ENCODE measurements at places on chromosomes 2 and 18. TPM values are rescaled to one million over a fixed set of nuclear protein-coding genes. Genes with fewer than 3 reads are reported as not detected.

DNA sequence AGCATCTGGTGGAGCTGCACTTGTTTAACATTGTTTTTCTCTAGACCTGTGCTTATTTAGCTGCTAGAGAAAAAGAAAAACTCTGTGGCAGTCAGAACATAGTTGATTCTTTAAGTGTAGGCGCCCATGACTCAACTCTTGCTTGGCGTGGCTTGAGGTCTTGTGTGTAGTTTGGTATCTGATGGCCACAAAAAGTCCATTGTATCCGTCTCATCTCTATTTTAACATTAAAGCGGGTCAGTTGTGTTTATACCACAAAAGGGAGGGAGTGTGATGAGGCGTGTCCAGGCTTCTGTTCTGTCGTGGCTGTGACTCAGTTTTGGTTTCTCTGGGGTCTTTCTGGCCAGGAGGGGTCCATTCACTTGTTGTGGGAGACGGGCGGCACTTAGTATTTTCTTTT, 24.2 kb upstream of the UGT1A8 start:
- DNase-seq: no peak

DNA sequence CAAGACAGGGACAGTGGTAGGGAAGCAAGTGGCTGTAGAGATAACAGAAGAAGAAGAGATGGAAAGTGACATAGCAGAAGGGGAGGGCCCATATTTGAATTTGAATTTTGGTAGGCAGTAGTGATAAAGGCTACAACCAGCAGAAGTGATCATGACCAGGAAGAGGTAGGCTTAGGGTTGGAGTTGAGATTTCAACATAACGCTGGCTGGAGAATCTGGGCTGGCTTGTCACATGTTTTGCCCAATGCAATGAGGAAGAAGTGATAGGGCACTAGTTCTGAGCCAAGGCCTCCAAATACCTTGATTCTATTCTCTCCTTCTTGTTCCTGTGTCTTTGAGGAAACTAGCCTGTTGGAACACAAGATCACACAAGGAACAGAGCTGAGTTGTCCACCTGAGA, 69.4 kb downstream of the SCG2 start:
- no peak for DNase-seq

- no peak for DNase-seq
Measured at GRCh38 chr2:156539086-156539860, 103.1 kb downstream of the GPD2 start.

DNA sequence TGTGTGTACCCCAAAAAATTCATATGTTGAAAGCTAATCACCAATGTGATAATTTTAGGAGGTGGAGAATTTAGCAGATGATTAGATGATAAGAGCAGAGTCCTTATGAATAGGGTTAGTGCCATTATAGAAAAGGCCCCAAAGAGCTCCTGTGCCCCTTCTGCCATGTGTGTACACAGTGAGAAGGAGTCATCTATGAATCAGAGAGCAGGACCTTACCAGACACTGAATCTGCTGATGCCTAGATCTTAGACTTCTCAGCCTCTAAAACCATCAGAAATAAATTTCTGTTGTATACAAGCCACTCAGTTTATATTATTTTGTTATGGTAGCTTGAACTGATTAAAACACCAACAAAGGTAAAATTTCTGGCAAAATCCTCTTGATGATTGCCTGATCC, 560.0 kb upstream of the CDH2 start:
- DNase-seq: no peak

DNA sequence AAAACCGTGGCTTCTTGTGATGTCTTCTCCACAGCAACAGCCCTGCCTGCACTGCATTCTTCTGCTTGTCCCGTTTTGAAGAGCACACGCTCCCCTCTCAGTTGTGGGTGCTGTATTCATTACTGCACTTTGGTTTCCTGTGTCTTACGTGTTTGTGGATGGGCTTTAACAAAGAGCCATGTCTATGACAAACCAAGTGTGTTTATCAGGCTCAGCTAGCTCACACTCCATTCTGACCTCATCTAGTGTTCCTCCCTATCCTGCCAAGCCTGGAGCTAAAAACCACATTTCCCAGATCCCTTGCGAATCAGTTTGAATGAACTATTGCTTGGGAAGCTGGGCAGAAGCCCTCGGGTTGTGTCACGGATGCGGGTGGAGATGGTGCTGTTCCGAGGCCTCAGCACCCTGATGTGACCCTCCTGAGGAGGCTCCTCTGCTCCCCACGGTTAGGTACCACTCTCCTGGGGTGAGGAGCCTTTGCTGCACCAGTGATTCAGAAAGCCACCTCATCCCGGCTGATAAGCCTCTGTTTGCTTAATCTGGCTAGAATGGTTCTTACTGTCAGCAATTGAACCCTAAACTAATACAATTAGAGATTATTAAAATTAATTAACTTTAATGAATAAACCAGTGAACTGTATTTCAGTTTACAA, 116.5 kb downstream of the GALR1 start:
- no peak for DNase-seq

The SLC4A5 gene
- total RNA-seq: 15.1 TPM

GRCh38 chr2:100800915-100801314, 19.0 kb upstream of the NPAS2 start:
- no peak for DNase-seq

The SERPINB4 gene
- not detected for total RNA-seq

DNA sequence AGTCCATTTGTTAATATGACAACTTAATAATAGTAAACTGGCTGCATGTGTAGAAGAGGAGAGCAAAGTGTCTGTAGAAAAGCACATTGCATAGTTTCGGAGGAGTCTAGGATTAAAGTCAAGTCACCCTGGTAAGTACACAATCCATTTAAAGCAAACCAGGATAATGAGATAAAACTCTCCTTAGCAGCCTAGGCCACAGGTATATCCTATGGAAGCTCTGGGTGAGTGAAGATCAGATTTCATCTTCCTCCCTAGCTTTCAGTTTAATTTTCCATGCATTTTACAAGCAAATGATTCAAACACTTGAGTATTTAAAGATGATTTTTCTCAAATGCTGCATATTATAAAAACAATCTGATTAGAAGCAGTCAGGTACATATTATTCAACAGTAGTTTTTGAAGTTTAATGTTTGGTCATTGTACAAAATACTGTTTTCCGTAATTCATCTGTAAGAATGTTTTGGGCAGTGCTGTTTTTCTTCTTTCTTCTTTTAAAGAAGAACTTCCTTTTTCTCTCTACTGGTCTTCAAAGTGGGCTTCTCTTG, 10.2 kb downstream of the CERS6 start:
- no peak for DNase-seq

DNA sequence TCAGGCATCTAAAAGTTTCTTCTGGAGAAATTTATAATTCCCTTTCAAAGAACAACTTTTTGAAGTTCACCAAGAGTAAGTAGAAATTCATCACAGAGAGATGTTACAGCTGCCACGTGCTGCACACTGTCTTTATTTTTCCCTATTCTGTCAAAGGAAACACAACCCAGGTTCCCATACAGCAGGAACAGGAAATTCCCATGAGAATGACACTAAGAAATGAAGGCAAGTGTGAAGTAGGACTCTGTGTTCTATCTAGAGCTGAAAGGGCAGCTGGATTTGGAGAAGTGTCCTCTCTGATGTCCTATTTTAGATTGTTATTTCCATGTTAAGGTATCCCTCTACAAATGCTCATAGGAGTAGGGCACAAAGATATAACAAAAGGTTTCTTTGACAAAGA, 58.8 kb downstream of the PID1 start:
- DNase-seq: no peak

DNA sequence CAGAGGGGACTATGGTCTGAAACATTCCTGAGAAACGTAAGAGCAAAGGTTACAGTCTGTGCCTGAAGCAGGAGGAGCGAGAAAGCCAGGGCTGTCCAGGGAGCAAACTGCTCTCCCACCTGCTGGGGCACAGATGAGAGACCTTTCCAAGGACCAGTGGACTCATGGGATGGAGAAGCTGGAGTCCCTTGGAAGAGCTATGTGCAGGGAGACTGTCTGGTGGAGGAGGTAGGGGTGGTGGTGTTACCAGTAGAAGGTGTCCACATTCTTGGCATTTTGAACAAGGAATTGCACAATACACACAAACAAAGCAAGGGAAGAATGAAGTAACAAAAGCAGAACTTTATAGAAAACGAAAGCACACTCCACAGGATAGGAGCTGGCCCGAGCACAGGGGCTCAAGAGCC, 97.9 kb upstream of the CYRIA start:
- DNase-seq: no peak

- DNase-seq: peak; percentile 77
Measured at GRCh38 chr2:120552800-120553481, 182.7 kb upstream of the GLI2 start.

DNA sequence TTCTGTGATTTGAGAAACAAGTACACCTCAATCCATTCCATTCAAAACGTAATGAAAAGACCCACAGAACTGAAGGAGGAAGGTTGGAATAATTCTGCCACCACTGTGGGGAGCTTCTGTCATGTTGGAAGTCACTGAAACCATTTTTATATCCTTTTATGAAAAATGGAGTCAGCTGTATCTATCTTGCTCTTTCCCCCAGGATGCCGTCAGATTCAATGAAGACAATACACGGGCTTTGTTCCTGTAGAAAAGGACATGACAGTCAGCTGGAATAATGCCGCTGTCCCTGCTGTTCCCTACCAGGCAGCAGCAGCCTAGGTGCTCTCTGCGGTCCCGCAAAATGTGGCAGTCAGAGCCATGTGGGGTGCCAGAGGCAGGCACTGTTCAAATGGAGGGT, 52.5 kb upstream of the APCDD1 start:
- no peak for DNase-seq

The TTR gene
- not detected for total RNA-seq

The LCT gene
- total RNA-seq: 0.07 TPM

DNA sequence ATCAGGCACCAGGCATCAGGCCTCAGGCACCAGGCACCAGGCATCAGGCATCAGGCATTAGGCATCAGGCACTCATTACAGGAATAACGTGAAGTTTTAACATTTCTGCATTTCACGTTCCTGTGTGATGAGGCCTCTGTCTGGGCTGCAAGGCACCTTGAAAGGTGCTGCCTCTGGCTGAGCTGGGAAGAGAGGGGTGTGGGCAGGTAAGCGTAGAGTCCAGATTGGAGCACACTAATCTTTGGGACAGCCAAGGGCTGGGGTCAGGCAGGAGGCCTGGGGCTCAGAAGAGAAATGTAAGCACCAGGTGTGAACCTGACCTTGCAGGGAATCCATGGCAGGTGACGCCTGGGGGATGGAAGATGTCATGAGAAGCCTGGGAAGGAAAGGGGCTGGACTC, 25.3 kb upstream of the SNTG2 start:
- no peak for DNase-seq

The DPP10 gene
- not detected for total RNA-seq

DNA sequence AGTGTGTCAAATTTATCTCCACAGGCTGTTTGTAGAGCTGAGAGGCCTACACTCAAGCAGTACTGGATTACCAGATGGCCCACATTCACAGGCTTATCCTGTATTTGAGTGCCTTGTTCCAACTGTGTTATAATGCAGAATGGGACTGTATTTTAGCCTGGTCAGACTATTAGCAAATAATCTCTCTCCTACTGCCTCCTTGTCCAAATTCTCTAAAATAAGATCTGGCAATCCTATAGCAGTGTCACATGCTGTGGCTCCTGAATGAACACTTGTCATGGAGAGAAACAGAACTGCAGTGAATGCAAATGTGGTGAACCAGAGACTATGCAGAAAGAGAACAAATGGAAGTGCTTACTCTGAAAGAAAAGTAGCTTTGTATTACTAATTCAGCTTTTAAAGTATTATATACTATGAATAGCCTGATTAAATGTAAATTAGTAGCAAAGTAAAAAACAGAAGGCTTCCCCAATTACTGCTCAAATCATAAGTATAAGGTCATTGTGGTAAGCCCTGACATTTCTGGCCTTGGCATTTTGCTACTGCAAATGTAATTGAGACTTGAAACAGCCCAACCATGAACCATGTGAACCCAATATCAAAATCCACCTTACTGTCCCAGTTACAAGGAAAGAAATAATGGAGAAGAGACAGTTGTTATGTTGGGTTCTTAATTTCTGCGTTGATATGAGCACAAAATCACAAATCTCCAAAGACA, 80.0 kb downstream of the MAP4K3 start:
- no peak for DNase-seq

DNA sequence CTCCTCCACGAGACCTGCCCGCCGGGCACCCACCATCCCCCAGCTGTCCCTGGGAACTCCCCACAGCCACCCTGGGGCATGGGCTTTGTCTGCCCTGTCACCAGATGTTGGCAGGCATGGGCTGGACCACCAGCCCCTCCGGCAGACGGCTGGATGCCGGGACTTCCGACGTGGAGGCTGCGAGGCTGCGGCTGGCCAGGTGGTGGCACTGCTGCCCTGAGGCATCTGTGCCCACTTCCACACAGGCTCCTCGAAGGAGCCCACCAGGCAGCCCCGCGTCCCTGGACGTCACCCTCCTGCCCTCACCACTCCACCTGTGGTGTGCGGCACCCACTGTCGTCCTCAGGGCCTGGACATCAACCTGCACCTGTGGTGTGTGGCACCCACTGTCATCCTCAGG, 319.9 kb upstream of the SALL3 start:
- DNase-seq: no peak

DNA sequence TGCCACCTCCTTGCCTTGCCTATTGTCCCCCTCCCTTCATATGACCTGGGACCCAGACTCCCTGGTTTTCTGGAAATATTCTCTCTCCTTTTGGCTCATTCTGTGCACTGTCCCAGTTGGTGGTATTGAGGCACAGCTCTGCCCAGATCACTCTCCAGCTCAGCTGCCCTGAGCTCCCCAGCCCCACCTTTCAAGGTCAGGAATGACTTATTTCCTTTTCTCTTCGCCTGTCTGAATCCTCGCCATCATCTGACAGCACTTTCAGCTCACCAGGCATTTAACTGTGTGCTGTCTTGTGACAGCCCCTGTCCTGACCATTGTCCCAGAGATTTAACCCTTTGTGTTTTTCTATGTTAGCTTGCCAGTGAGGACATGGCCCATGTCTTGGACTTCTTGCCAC, 133.0 kb downstream of the MSH2 start:
- DNase-seq: no peak

The KYNU gene
- 1.9 TPM for total RNA-seq

GRCh38 chr2:121059651-121060649, 225.1 kb downstream of the TFCP2L1 start:
- no peak for DNase-seq

DNA sequence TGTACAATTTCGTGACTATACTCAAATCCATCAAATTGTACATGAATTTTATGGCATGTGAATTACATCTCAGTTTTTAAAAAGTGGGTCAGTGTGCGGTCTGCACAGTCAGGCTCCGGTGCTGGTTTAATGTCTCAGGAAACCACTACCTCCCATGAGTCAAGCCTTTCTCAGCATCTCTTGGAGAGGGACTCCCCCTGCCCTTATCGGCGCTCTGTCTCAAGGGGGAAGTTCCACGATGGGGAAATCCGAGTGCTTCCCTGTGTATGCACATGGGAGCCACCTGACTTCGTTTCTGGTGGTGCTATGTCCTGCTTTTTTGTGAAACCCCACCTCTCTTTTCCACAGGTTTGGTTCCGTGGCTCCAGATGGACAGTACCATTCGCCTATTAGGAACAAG, 72.5 kb downstream of the ACOXL start:
- no peak for DNase-seq
